Progenitor cell of endocrine pancreas (in vitro differentiated cells): ENCODE measurements at places on chromosomes 3 and 15.

DNA sequence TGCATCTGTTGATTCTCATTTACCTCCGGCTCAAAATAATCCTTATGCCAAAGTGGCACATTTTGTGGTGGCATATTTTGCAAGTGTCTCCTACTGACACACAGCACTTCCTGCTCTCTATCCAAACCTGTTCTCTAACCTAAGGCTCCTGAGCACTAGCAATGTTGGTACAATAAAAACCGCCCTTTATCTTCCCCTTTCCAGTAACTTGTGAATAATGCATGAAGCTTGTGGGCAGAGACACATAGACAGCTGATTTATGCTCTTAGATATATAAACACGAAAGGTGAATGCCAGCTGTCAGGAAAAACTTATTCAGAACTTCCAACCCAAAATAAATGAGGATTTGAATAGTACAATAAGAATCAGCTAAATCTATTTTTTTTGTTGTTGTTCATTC lies 34.6 kb upstream of the ARPIN start:
- DNase-seq: no peak

- no peak for DNase-seq
Observed at GRCh38 chr15:25849157-25849921, 13.8 kb downstream of the ATP10A start.

DNA sequence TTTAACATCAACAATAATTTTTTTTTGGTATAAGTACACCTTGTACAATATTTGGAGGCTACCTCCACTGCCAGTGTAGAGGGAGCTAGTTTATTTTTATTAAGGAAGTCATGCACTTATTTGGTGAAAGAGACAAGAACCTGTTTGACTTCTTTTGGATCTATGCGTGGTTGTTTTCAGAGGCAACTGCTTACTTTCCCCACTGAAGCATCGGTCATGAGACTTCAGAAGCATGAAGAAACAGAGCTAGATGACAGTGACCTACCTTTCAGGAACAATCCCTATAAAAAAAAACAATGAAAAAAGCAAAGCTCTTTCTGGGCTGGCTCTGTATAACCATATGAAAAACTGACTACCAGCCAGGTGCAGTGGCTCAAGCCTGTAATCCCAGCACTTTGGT lies 20.0 kb upstream of the ZNF148 start:
- DNase-seq: no peak

DNA sequence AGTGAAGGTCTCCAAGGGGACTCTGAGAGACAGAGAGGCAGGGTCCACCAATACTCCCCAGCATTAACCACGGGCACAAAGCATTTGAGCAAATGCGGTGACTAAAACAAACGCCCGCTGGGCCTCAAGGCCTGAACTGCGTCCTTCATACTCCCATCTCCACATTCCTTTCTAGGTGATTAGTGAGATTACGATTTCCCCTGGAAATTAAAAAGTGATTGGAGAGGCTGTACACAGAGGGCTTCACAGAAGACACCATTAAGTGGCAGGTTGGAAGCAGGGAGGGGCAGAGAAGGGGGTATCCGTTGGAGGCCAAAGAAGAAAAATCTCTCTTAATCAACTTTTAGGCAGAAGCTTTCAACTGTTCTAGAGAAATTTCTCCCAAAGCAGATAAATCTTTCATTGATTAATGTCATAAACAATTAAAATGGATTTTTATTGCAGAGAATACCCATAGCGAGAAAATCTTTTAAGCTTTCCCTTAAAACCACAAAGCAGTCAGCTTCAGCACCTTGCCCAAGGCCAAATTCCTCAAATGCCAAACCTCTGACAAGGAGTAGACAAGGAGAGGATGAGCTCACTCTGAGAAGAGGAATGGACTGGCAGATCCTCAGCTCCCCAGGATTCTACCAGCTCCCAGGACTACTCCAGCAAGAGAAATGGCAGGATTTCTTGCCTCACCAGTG lies 38.2 kb downstream of the MB21D2 start:
- no peak for DNase-seq

DNA sequence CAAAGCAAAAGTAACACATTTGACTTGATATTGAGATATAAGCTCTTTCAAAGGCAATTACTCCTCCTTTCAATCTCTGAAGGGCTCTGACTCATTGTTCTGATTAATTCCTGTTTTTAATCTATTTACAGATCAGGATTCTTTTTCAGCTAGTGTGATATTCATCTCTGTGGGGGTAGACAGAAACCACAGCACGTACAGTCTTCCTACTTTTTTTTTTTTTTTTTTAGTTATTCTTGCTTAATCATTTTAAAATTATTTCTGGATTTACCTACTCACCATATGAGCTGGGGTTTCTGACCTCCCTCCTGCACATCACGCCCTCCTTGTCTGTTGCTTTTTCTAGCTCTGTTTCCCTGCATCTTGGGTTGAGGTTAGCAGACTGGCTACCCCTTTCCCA lies 1.4 kb downstream of the CNTN3 start:
- DNase-seq: no peak

DNA sequence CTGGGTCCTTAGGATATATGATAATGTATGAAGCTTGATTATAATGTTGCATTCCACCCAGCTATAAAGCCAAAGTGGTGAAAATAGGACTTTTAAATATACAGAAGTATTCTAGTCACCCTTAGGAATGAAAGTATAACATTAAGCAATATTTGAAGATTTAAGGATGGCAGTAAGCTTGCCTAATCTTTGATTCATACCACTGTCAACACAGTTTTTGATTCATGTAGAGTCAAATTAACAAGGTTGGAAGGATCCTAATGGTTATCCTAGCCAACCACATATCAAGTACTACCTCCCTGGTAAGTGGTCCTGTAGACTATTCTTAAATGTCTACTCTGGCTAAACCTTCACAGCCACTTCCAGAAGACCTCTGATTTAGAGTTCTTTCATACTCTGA lies 18.6 kb downstream of the ARIH1 start:
- no peak for DNase-seq

- no peak for DNase-seq
Observed at GRCh38 chr15:77607111-77607893, 25.4 kb downstream of the LINGO1 start.

GRCh38 chr3:105614288-105615030 lies 247.8 kb downstream of the ALCAM start:
- DNase-seq: no peak

GRCh38 chr15:33360886-33361285 lies 50.1 kb downstream of the RYR3 start:
- DNase-seq: no peak

DNA sequence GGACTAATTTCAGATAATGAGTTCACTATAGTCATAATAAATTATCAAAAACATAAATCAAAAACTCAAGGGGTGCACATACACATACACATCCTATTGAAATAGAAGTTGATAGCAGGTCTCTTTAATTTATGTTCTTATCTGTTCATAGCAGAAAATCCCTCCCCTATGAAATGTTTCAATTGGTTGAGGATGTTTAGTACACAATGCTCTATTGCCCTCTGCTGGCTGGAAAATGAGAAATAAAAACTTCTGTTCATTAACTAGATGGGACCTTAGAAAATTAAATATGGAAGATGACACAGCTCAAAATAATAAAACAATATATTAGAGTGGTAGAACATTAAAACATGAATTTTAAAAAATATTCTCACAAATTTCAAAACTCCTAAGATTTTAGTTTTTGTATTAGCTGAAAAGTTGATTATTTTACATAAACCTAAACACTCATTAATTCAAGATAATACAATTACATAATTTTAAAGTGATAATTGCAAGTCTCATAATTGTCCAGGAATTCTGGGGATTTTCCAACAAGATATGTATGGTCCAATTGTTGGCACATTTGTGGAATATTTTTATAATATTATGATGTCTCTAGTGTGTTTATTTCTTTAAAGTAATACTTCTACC lies 735.0 kb downstream of the ROBO1 start:
- no peak for DNase-seq

- DNase-seq: no peak
Observed at GRCh38 chr3:138443521-138444503, 9.4 kb downstream of the ESYT3 start.

- DNase-seq: no peak
Observed at GRCh38 chr3:39125841-39126500, 18.5 kb downstream of the TTC21A start.

DNA sequence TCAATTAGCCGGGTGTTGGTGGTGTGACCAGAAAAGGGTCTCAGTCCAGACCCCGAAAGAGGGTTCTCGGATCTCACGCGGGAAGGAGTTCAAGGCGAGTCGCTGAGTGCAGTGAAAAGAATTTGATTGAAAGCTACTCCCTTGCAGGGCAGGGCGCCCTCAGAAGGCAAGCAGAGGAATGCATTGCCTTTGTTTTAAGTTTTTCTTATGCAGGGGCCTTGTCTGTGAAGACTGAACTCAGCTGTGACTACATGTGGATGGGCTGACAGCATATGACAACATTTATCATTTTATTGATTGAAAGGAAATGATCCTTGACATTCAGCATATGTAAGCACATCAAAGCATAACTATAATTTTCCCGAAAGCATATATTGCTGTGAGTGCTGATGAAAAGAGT lies 11.8 kb downstream of the CPN2 start:
- no peak for DNase-seq

- DNase-seq: no peak
Observed at GRCh38 chr15:51160484-51160883, 65.8 kb upstream of the TNFAIP8L3 start.

DNA sequence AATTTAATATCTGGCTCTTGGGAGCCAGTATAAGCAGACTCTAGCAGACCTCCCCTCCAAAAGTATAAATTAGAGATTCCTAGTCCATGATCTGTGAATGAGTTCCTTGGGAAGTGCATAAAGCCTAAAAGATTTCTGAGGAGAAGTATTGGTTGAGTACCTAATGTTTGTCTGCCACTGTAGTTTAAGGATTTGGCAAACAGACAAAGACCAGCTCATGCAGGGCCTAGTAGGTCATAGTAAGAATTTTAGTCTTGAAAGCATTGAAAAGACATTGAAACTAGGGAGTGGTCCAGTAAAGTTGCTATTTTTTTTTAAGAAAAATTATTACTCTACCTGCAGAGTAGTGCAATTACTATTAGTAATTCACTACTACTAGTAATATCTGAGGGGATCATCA lies 67.5 kb downstream of the SPRED1 start:
- DNase-seq: no peak

DNA sequence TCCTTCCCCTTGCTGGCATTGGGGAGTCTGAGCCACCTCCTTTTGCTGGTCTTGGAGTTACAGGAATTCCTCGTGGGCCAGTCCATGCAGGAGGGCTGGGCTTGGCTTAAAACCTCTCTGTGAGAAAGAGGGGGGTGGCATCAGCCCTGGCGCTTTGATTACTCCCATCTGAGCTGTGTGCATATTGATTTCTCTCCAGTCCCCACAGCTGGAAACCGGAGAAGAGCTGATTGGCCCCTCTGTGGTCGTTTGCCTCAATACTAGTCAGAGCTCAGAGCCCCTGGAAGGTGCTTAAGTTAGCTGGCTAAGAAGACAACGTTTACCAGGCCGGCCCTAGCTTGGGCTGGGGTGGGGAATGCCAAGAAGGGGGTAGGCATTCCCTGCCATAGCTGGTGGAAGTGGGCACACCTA lies 4.0 kb upstream of the RASGRF1 start:
- DNase-seq: no peak

- DNase-seq: no peak
Observed at GRCh38 chr3:142568393-142569017, 10.0 kb downstream of the ATR start.

- no peak for DNase-seq
Observed at GRCh38 chr15:72998681-72999466, 53.4 kb upstream of the NEO1 start.

DNA sequence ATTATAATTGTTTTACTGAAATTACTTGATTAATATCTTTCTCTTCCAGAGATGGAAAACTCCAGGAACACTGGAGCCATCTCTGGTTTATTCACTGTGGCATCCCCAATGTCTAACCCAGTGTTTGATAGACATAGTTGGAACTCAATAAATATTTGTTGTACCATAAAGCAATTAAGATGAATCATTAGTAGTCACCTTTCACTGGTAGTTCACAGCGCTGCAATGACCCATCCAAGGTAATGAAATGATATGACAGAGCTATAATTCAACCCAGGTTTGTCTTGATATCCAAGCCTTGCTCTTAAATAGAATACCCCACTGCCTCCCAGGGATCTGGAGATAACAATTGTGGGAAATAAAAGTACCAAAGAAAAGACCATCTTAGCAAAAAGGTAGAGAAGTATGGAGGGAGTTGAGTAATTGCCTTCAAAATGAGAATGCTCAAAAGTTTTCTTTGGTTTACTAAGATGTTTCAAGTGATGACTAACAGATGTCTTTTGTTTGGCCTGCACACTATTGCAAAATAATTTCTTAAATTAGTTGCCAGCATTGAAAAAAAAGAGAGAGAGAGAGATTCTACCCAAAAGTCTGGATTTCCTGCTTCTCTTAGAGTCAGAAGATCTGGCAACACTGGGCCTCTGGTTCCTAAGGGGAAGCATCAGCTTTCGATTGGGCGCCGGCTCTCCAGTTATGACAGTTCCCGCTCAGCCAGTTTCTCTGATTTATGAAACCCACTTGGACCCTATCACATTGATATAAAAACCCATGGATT lies 348.5 kb downstream of the ERC2 start:
- DNase-seq: no peak

GRCh38 chr3:156285626-156286025 lies 165.2 kb downstream of the KCNAB1 start:
- no peak for DNase-seq

DNA sequence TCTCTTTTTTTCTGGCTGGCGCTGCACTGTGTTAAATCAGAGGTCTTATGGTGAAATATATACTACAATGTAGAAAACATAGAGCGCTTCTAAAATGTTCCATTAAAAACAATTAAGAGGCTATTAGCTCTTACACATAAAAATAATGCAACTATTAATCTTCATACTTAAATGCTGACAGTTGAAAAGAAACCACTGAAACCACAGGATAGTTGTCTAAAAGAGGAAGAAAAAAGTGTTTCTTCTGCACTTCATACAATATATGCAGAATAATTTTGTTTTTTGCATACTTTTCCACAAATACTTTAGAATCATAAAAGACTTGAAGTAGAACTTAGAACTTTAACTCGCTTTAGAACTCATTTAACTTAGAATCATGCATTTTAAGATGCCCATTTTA lies 170.5 kb downstream of the PYDC2 start:
- DNase-seq: no peak

- no peak for DNase-seq
Observed at GRCh38 chr3:78313332-78313731, 1273.4 kb downstream of the ROBO2 start.

DNA sequence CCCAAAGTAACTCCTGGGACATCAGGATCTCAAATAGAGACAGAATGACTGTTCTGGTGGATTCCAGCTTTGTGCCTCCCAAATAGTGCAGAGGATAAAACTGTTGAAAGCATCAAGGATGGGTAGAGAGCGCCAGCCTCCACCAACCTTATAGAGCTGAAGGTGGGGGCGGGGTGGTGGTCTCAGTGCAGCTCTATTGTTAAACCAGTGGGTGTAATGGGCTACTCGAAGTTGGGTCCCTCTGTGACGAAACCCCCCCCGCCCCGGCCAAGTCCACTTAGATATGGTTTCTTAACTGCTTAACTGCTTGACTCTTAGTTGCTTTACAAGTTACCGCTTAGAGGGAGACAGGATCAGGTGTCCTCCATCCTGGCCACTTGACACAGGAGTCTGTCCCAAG lies 22.7 kb downstream of the DHX30 start:
- no peak for DNase-seq

- DNase-seq: no peak
Observed at GRCh38 chr3:31534065-31534425, 1.3 kb downstream of the STT3B start.

- no peak for DNase-seq
Observed at GRCh38 chr15:41079717-41080116, 36.4 kb downstream of the INO80 start.
